Choroid plexus epithelial cell (primary cell): ENCODE measurements at places on chromosomes 7 and 10.
A peak's percentile ranks its signal among the peaks of the same experiment; 100 is the strongest.

- peak; percentile 47 for DNase-seq
These were observed 145.9 kb downstream of the SH3PXD2A start for GRCh38 chr10:103709341-103709920.

- DNase-seq, result no peak
These were observed 181.8 kb upstream of the CSTF2T start for GRCh38 chr10:51881213-51881612.

- DNase-seq, result no peak
These were observed 42.4 kb upstream of the FAM20C start for GRCh38 chr7:149791-150636.

DNA sequence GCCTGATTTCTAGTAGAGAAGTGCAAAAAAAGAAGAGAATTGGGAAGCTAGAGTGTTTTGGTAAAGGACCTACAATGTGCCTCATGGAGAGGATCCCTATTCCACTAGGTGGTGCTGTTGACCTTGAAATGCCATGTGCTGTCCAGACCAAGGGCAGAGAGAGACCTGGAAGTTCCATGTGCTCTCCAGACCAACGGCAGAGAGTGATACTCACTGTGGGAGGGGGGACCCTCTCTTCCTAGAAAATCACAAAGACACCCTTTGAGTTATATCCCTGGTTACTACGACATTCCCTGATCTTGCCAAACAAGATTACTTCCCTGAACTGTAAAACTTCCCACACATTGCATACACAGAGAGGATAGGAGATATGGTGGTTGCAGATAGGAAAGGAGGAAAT is 212.7 kb upstream of the ZNF804B start:
- DNase-seq, result peak; percentile 25

DNA sequence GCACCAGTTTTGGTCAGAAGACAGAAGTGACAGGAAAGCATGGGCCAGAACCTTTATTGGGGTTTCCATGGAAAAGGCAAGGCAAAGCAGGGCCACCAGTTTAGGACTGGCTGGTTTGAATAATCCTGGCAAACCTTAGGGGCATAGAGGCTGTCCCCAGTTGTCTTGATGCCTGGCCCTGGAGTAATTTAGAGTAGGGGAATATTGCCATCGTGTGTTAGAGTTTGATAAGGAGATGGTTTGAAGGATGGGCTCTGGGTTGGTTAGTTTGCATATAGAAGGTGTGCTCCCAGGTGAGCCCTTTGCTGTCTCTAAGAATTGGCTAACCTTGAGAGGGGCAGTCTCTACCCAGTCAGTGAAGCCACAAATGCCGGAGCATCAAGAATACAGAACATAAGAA is 79.6 kb downstream of the ZNF777 start:
- DNase-seq, result peak; percentile 3

DNA sequence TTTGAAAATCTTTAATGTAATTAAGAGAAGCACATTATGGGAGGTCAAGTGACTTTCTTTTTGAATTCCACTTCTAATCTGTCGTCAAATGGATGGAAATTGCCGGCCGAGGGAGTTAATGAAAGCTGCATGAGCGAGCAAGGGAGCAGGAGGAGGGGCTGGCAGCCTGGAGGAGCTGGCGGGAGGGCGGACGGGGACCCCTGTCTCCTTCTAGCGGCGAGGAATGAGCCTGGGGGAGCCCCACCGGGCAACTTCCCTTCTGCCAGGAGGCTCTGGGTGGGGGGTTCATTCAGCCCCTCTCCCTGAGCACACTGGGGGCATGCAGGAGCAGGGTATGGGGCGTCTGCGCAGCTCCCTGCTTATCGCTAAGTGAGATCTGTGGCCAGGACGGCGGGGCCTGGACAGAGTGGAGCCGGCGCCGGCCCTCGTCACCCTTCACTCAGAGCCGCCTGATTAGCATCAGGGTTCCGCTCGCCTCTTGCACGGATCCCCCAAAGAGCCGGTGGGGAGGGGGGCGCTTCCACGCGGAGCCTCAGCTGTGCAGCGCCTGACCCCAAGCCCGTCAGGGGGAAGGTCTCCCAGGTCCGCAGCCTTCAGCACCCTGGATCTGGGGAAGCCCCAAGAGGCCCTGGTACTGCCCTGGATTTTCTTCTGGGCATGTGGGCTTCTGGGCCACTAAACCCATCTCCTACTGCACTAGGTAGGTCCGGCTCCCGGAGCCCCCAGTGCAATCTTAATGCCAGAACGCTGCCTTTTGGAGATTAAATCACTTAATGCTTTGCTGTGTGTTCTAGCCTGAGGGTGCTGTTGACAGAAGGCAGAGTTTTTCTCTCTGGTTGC is 680.8 kb downstream of the LRMDA start:
- DNase-seq, result no peak

GRCh38 chr10:46299536-46300369 is 13.0 kb downstream of the ANTXRL start:
- no peak for DNase-seq

GRCh38 chr7:71695186-71695585 is 563.2 kb downstream of the GALNT17 start:
- DNase-seq, result no peak

GRCh38 chr7:143882604-143883078 is 19.3 kb downstream of the TCAF1 start:
- peak; percentile 63 for DNase-seq

GRCh38 chr7:91140286-91140685 is 123.9 kb upstream of the FZD1 start:
- no peak for DNase-seq

DNA sequence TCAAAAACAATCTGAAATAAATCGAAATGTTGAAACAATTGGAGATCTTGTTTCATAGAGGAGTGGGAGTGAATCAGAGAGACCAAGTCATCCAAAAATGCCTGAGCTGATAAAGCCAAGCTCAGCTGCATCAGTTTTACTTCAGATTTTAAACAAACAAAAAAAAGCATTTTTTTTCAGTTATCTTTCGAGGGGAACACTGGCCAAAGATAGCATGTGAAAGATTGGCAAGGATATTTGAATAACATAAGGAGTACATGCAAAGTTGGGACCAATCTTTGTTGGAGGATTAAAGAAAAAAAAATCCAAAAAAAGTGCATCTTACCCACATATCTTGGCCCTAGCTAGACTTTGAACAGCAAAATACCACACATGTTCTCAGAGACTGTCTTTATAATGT is 47.2 kb downstream of the RHOBTB1 start:
- peak; percentile 28 for DNase-seq

GRCh38 chr10:71520042-71520441 is 123.3 kb downstream of the CDH23 start:
- DNase-seq, result peak; percentile 49

GRCh38 chr7:22786290-22786932 is 36.2 kb downstream of the TOMM7 start:
- no peak for DNase-seq

GRCh38 chr7:112416127-112416526 is 34.1 kb upstream of the IFRD1 start:
- peak; percentile 76 for DNase-seq

DNA sequence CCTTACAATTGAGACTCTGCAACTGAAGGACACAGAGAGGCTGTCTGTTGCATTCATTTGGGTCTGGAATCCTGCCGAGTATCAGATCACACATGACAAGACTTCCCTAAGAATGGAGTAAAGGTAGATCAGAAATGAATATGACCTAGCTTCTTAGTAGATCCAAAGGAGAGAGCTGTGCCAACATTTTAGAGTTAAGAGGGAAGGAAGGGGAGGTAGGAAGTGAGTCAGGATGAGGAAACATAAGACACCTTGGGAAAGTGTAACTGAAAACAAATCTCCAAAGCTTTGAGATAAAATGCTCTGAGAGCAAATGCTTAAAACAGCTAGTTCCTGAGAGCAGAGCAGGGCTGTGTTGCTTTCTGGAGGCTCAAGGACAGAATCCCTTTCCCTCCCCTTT is 6.1 kb upstream of the SLC25A13 start:
- DNase-seq, result no peak

GRCh38 chr7:6306471-6306870 is 34.0 kb upstream of the CYTH3 start:
- peak; percentile 52 for DNase-seq

DNA sequence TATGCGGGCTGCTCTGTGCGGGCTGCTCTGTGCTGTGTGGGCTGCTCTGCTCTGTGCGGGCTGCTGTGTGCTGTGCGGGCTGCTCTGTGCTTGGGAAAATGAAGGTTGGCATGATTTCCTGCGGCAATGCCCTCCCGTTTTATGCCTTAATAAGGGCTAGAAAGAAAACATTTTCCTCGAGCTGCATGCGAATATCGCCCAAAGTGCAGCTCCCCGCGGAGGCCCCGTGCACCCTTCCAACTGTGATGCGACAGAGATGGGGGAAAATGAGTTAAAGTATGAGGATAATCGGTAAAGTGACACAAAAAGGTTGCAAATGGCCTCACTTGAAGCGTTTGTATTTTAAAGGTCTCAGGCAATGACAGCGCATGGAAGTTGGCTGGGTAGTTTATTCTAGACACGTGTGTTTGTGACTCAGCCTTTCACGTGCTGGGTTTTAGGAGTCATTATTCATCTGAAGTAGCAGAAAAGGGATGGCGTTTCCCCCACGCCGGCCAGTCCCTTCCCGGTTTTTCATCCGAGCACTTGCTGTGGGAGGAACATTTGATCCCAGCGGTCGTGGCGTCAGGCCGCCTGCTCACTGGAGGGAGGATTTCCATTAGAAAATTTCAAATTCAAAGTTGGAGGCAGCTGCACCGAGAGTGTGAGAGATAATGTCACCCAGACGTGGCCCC is 220.7 kb downstream of the ADARB2 start:
- DNase-seq, result no peak

GRCh38 chr10:110857265-110858171 is 14.2 kb upstream of the PDCD4 start:
- DNase-seq, result peak; percentile 72

GRCh38 chr7:68866200-68866570 is 732.1 kb upstream of the AUTS2 start:
- DNase-seq, result no peak

DNA sequence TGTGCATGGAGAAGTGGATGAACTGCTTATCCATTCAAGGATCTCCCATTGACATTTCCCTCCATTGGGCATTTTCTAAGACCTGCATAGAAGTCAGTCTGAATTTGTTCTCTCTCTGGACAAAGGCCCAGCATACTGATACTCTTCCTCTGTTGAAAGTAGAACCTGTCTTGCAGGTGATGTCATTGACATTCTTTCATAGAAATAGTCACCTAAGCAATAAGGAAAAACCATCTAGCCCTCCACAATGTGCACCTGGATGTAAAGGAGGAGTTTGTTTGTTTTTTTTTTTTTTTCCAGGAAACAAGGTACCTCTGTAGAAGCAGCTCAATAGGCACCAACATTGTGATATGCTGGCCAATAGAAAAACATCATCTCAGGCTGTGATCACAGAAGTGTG is 150.4 kb downstream of the DPY19L1 start:
- DNase-seq, result no peak

- DNase-seq, result peak; percentile 92
These were observed 22.6 kb upstream of the PRTFDC1 start for GRCh38 chr10:24974976-24975375.

GRCh38 chr7:106345421-106346166 is 60.8 kb upstream of the NAMPT start:
- peak; percentile 71 for DNase-seq

DNA sequence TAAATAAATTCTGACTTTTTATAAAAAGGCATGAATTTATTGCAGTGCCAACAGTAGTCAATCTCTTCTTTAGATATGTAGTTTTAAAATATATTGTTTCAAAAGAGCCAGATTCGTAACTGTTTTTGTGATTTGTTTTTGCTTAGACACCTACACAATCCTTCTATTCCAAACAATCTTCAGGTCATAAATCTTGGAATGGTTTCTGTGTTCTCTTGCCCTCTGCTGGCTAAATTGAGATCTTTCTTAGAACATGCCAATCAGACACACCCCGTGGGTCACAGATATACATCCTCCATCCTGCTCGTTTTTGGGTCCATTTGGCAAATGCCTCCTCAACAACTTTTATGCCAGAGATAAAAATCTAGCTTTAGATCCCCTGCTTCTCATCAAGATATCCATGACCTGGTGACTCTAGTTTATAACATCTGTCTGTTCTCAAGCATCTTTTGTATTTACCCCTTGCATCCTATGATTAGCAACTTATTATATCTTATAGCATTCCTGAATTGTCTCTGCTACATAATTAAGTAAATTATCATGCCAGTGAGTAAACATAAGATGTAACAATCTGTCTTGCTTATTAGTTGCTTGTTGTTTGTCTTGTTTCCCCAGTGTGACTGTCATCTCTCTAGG is 35.3 kb upstream of the IFRD1 start:
- peak; percentile 70 for DNase-seq

DNA sequence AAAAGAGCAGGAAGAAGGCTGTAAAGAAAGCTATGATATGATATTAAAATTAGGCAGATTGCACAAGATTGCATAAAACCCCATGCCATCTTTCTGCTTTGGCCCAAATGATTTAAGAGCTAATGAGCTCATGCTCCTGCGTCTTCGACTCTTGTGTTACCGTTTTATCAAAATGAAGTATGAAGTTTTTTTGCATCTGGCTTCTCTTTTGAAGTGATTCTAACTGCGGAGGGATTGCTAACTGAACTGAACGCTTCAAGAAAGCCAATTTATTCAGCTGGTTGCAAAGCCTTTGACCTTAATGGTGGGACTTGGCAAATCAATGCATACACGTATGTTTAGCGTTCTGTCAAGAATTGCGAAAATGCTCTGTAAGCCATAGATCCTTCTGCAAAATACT is 282.9 kb downstream of the TWIST1 start:
- no peak for DNase-seq

GRCh38 chr10:3036155-3037021 is 31.0 kb upstream of the PFKP start:
- no peak for DNase-seq

DNA sequence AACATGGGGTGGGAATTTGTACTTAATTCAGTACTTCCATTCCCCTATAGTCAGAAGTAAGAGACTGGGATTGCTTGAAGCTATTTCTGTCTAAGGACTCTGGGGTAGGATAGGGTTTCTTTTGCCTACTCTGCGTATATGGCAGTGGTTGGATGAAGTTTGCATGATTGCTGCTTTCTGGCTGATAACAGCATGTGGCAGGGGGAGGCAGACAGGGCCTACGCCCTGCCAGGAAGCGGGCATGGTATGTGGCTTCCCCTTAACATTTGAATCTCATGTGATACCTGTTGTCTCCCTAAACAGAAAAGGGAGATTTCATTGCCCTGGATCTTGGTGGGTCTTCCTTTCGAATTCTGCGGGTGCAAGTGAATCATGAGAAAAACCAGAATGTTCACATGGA is 57.1 kb downstream of the TACR2 start:
- no peak for DNase-seq

GRCh38 chr7:140404565-140405065 is 757 bp downstream of the RAB19 start:
- DNase-seq, result no peak

- DNase-seq, result peak; percentile 93
These were observed 3.8 kb downstream of the SFXN2 start for GRCh38 chr10:102718220-102718619.

DNA sequence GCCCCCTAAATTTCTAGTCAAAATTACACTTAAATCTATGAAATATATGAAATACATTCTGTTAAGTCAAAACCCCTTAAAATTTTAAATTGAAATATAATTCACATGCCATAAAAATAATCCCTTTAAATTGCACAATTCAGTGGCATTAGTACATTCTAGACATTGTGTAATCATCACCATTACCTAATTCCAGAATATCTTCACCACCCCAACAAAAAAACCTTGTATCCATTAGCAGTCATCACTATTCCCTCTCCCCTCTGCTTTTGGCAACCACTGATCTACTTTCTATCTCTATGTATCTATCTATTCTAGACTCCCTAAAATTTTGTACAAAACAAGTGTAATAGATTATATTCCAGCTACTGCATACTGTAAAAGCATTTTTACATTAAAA is 261.2 kb downstream of the GLI3 start:
- peak; percentile 40 for DNase-seq
